Esophagus muscularis mucosa (tissue), 4 donors: ENCODE measurements at places on chromosomes 13 and 19. TPM values are rescaled to one million over a fixed set of nuclear protein-coding genes. Genes with fewer than 3 reads are reported as not detected.

GRCh38 chr19:19463348-19464117, 51.8 kb downstream of the TSSK6 start:
- no peak for DNase-seq

GRCh38 chr13:59666504-59666903, 497.2 kb downstream of the DIAPH3 start:
- no peak for DNase-seq

GRCh38 chr13:111482126-111482525, 161.7 kb downstream of the TEX29 start:
- DNase-seq = no peak

DNA sequence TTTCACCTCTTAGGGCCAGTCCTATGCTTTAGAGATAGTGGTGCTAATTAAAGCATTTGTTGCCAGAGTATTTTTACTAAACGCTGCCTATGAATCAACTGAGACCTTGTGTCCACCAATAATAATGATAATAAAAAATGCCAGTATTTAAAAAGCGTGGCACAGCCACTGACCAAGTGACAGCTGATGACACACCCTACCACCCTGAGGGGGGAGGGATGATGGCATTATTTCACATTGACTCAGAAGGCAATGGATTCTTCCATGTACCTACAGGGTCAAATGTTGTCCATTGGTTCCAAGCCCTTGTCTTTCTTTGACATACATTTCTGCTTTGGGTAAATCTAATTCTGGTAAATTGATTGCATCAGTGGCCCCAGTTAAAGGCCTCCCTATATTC, 384.4 kb downstream of the DLEU7 start:
- no peak for DNase-seq

- no peak for DNase-seq
Measured at GRCh38 chr13:112790735-112791641, 101.2 kb downstream of the ATP11A start.

GRCh38 chr19:31955884-31956283, 389.5 kb upstream of the ZNF507 start:
- DNase-seq = no peak

DNA sequence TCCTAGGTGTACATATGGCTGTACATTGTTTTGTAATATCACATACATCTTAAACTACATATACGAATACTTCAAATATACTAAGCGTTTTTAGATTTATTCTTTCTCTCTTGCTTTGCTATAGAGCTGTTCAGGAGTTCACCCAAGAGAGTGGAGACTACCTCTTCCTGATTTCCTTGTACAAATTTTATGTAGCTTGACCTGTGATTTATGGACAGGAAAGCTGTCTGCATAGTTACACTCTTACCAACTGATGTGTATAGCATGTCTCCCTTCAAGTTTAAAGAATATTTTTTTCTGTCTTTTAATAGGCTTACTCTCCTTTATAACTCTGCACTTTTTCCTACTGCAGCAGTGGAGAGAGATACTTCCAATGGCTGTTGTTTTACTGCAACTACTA, 428.7 kb downstream of the NDFIP2 start:
- no peak for DNase-seq

- DNase-seq = no peak
Measured at GRCh38 chr19:55369653-55370304, 484 bp downstream of the IL11 start.

DNA sequence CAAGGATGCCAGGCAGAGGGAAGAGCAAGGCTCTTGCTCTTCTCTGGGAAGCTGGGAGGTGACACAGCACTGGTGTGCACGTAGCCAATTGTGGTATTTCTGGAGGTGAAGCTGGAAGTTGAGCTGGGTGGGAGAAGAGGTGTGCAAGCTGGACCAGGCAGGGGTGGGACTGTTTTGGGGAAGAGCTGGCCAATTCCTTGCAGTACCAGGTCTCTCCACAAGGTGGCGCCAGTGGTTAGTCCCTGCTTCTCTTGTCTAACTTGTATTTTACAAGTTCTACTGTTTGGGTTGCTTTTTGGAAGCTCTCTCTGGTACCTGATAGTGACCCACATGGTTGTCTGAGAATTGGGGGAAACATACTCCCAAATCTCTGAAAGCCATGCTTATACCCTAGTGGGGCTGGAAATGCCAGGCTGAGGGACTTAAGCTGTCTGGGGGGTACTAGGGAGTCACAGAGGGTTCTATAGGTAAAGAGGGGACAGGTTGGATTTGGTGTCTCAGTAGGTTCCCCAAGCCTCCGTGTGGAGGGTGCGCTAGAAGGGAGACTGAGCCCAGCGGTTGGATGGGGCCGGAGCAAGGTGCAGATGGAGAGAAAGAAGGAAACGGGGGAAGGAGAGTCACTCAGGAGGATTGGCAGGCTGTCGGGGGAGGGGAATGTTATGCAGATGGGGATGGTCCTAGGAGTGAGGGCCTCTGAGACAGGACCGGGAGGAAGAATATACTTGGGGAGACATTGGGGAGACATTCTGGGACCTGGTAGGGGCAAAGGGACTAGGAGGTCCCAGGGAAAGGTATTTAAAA, 3.0 kb downstream of the HPN start:
- DNase-seq = no peak

DNA sequence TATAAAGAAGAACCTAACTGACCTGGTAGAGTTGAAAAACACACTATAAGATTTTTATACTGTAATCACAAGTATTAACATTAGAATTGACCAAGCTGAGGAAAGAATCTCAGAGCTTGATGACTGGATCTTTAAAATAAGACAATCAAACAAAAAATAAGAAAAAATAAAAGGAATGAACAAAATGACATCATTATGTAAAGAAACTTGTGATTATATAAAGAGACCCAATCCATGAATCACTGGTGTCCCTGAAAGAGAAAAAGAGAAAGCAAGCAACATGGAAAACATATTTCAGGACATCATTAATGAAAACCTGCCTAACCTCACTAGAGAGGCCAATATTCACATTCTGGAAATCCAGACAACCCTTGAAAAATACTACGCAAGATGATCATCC, 822.5 kb upstream of the SLITRK5 start:
- DNase-seq = no peak

- no peak for DNase-seq
Measured at GRCh38 chr19:34851277-34851804, 75.4 kb upstream of the ZNF30 start.

GRCh38 chr19:7917267-7918061, 2.7 kb upstream of the SNAPC2 start:
- no peak for DNase-seq

GRCh38 chr13:102839462-102839861, 6.4 kb upstream of the ERCC5 start:
- DNase-seq = no peak

- DNase-seq = no peak
Measured at GRCh38 chr13:101520672-101521071, 68.2 kb downstream of the ITGBL1 start.

DNA sequence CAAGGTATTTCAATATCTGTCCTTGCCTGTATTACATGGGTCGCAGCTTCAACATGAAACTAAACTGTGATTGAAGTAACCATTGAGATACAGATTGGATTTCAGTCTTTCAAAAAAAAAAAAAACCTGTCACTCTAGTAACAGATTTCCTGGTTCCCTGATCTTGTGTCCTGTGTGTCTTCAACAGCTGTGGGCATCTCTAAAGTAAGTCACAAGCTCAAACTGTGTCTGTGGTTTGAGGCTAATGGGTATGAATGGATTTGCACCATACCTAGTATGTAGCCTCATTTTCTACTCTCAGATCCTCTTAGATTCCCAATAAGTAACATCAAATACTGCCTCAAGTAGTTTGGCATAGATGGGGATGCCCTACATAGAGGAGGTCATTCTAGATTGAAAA, 300.1 kb downstream of the COG6 start:
- DNase-seq = no peak

GRCh38 chr19:4503132-4503824, 15.0 kb downstream of the PLIN4 start:
- DNase-seq = no peak

DNA sequence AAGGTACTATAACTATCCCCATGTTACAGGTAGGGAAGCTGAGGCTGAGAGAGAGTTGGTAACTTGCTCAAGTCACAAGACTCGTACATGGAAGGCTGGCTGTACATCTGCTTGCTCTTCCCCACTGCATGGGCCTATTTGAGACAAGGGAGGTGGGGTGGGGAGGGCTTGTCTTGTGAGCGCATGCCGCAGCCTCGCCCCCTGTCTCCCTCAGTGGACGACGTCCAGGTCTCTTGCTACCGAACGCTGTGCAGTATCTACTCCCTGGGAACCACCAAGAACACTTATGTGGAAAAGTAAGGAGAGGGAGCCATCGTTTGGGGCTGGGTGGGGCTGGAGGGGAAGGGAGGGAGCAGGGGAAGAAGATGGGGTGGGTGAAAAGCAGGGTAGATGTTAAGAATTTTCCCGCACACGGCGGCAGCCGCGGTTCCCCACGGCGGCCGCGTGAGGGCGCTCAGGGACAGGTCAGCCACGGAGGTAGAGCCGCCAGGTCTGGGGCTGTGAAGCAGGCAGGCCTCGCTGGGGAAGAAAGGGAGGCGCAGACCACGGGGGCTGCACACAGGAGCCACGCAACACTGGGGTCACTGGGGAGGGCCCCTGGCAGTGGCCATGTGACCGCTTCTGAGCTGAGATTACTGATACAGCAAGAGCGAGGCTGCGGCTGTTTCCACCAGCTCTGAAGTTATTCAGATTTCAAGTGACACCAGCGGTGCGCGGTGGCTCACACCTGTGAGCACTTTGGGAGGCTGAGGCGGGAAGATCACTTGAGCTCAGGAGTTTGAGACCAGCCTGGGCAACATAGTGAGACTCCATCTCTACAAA, 81.5 kb downstream of the RYR1 start:
- peak; percentile 94 for DNase-seq

GRCh38 chr13:50419896-50420295, 404.7 kb downstream of the KCNRG start:
- no peak for DNase-seq

DNA sequence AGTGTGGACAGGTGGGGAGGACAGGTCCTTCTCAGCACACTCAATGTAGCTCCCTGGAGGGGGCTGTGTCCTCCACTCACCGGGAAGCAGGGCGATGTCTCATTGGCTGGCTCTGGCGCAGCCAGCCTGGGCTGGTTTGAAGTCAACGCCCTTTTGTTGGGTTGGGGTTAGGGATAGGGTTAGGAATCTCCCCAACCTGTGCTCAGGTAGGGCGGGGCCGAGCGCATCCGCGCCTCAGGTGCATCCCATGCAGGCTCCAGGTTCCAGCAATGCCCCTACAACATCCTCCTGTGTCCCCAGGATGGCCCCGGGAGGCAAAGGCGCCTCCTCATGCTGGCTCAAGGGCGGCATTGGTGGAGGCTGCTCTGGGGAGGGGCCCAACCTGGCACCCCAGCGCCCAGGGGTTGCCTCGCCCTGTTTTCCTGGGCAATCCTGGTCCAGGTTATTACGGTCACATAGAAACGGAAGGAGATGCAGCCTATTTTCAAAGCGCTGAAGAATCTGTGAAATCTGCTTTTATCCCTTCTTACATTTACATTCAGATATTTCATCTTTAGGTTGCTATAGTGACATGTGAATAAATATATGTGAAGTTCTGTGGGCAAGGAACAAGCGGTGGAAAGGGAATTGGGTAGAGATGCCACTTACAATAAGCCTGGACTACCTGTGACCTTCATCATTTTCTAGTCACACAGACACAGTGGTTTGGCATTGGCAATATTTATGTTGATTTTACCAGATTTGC, 74.3 kb downstream of the TM9SF2 start:
- DNase-seq = no peak

GRCh38 chr13:75934889-75935288, 298.8 kb downstream of the LMO7 start:
- DNase-seq = no peak

GRCh38 chr19:4620675-4621074, 18.6 kb upstream of the TNFAIP8L1 start:
- no peak for DNase-seq

GRCh38 chr19:16951529-16951928, 62.7 kb downstream of the F2RL3 start:
- no peak for DNase-seq

- no peak for DNase-seq
Measured at GRCh38 chr13:76885203-76886004, 801 bp downstream of the KCTD12 start.

GRCh38 chr19:17755977-17756670, 4.8 kb downstream of the FCHO1 start:
- no peak for DNase-seq

DNA sequence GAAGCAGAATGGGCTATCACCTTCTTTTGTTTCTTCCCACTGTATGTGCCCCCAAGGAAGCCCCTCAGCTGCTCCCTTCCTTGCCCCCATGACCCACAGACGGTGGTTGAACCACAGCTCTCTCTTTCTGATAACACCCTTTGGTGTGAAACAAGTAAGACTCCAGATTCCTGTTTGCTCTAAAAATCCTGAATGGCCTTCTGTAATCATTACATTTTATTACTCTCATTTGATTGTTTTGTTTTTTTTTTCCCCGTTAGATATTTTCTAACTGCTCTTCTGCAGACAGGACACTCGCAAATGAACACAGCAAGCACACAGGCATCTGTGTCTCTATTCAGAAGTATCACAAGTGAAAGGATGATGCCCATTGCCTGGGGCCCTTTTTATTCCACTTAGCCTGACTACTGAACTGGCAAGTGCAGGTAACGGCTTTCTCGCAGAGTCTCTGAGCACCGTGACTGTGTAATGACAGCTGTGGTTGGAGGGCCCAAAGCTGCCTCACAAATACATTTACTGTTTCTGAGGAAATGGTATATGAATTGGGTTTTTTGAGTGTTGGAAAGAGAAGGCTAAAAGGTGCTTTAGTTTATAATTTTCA, 59.3 kb downstream of the OXGR1 start:
- DNase-seq = no peak

- no peak for DNase-seq
Measured at GRCh38 chr19:1700733-1701663, 48.6 kb upstream of the TCF3 start.

DNA sequence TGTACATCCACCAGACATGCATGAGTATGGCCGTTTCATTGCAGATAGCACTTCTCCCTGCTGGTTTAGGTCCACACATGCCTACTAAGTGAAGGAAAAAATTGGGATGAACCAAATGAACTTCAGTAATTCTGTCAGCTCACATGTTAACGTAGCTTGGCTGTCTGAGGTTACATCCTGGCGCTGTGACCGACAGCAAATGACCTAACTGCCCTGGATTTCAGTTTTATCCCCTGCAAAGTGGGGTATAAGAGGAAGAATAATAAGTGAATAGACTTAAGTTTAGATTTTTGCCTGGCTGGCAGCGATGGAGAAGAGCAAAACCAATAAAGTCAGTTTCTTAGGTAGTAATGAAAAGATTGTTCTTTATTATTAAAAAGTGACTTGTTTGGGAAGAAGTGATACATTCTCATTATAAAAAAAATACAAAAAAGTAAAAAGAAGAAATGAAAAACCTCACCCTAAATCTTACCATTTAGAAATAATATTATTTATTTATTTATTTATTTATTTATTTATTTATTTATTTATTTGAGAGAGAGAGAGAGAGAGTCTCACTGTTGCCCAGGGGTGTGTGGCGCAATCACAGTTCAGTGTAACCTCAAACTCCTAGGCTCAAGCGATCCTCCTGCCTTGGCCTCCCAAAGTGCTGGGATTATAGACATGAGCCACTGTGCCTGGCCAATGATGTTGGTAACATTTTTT, 4.2 kb upstream of the RNF113B start:
- no peak for DNase-seq

- DNase-seq = no peak
Measured at GRCh38 chr13:36211567-36211966, 2.8 kb downstream of the SOHLH2 start.

Gene NOVA2
- 1.2 TPM for total RNA-seq

Gene FREM2
- 0.34 TPM for total RNA-seq

Gene MFSD12
- total RNA-seq = 87.0 TPM

Gene PRTN3
- total RNA-seq = not detected

Gene OVOL3
- not detected for total RNA-seq

Gene CALR3
- not detected for total RNA-seq

Gene SSC5D
- 41.2 TPM for total RNA-seq

Gene LYL1
- 11.9 TPM for total RNA-seq

Gene C13orf46
- 0.52 TPM for total RNA-seq

Gene MCEMP1
- 0.42 TPM for total RNA-seq
